ENCODE measurements at places on chromosomes 2 and 18.

GRCh38 chr18:14784133-14784532 lies 36.2 kb downstream of the ANKRD30B start:
- no peak for DNase-seq

- no peak for DNase-seq
Measured at GRCh38 chr2:207135340-207135739, 30.4 kb downstream of the KLF7 start.

- DNase-seq: no peak
Measured at GRCh38 chr2:151315381-151315903, 26.0 kb upstream of the NMI start.

DNA sequence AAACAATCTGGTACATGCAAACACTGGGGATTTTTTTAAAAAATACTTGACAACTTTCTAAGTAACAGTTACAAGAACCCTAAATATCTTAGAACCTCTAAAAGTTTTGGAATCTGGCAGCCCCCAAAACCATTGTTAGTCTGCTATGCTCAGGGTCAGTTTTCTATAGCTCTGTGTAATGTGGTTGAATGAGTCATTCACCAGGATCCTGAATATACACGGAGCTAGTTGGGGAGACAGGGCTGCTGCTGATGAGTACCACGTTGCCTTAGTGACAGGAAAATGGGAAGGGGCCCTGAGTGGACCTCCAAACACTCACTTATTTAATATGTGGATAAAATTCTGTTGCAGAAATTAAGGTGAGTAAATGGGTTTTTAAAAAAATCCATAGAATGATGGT lies 36.9 kb upstream of the TANC1 start:
- no peak for DNase-seq

GRCh38 chr18:31591628-31592027 lies at the start of gene TTR:
TSS of gene TTR (plus strand) at chr18:31591877. CDS start at chr18:31591903, 26 bp downstream.
- DNase-seq: no peak

GRCh38 chr2:102060047-102060446 lies 68.3 kb downstream of the IL1R2 start:
- DNase-seq: no peak

- no peak for DNase-seq
Measured at GRCh38 chr18:23099621-23100020, 35.7 kb upstream of the CABLES1 start.

- DNase-seq: no peak
Measured at GRCh38 chr18:41569867-41570266, 385.2 kb upstream of the PIK3C3 start.

DNA sequence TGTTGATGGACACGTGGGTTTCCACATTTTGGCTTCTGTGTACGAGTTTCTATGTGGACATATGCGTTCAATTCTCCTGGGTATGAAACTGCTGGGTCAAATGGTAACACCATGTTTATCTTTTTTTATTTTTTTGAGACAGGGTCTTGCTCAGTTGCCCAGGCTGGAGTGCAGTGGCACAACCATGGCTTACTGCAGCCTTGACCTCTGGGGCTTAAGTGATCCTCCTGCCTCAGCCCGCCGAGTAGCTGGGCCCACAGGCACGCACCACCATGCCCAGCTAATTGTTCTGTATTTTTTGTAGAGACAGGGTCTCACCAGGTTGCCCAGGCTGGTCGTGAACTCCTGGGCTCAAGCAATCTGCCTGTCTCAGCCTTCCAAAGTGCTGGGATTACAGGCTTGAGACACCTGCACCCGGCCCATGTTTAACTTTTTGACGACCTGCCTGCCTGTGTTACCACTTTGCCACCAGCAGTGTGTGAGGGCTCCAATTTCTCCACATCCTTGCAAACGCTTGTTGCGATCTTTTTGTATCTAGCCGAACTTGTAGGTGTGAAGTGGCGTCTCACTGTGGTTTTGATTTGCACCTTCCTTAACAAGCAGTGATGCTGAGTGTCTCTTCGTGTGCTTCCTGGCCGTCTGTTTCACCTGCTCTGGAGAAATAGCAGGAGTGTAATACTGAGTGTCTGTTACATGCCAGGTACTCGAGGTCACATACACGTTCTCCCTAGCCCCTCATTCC lies 6.9 kb downstream of the HSBP1L1 start:
- no peak for DNase-seq

DNA sequence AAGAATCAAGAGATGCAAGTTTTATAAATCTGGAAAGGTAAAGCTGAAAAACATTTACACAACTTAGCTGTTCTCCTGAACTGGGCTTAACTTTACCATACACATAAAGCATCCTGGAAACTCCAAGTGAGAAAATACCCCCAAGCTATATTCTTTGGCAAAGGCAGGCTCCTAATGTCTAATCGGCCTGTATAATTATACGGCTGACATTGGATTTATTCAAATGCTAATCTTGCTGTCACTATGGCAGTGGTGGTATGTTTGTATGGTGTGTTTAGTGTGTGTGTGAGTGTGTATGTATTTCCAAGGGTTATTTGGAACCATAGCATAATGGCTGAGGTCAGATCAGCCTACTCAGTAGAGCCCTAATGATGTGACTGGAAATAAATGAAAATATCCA lies 1031.8 kb upstream of the ZEB2 start:
- no peak for DNase-seq

DNA sequence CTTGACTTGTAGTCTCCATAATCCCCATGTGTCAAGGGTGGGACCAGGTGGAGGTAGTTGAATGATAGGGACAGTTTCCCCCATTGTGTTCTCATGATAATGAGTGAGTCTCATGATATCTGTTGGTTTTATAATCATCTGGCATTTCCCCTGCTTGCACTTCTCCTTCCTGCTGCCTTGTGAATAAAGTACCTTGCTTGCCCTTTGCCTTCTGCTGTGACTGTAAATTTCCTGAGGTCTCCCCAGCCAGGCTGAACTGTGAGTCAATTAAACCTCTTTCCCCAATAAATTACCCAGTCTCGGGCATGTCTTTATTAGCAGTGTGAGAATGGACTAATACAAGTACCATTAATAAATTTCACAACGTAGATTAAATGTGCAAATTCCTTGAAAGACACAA lies 102.3 kb upstream of the EPB41L5 start:
- DNase-seq: no peak

DNA sequence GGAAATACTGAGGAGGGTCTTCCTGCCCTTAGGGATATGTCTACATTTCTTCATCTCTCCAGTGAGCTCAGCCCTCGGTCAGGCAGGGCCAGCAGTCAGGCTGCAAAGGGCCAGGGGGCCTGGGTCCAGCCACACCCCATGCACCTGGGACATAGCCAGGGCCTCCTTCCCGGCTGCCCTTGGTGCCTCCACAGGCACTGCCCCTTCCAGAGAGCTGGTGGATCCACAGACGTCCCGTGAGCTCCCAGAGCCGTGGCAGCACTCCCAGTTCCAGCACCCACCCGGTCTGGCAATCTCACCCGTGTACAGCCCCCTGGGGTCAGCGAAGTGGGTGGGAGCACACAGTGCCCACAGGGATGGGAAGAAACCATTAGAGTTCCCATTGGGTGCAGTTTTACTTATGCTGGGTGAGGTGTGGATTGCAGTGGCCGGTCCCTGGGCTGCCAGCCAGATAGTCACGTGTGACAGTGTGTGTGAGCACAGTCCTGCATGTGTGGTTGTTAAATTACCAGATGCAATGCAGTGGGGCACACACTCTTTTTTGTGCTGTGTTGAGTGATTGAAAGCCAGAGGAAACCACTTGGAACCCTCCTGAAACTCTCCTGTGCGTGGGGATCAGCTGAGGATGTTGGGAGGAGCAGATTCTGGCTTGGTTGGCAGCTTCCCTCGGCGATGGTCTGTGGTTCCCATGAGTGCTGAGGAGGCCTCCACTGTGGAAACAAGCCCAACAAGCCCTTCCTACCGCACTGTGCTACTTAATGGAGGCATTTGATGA lies 131.0 kb downstream of the SNTG2 start:
- DNase-seq: no peak

- no peak for DNase-seq
Measured at GRCh38 chr18:79077181-79077580, 8.0 kb downstream of the ATP9B start.

- no peak for DNase-seq
Measured at GRCh38 chr2:233012301-233012971, 620 bp downstream of the NGEF start.

DNA sequence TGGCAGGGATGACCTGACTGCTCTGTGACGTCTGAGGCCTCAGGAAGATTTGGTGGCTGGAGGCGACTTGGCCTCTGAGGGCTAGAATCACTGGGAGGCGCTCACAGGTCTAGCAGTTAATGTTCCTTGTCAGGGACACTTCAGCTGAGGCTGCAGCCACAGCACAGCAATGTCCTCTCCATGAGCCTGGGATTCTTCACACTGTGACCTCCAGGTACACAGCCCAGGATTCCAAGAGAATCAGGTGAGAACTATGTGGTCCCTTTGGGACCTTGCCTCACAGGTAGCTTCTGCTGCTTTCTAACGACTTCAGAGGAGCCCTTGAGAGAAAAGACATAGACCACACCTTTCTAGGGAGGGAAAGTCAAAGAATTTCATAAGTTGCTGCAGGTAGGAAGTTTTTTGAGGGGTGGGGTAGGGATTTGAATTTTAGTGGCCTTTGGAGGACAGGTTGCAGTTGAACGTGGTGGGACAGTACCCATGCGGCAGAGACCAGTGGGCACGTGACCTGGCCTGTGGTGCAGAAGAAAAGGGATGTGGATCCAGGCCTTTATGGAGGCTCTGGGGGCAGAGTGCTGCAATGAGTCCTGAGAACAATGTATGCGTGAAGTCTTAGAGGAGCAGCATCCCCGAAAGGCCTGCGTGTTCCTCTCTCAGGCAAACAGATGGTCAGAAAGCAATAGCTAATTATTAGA lies 86.2 kb downstream of the LYPD1 start:
- no peak for DNase-seq

- no peak for DNase-seq
Measured at GRCh38 chr18:58225101-58225500, 181.1 kb downstream of the NEDD4L start.

GRCh38 chr2:127400897-127401756 lies 13.4 kb upstream of the MAP3K2 start:
- DNase-seq: no peak

GRCh38 chr2:217382794-217383193 lies 522.9 kb upstream of the TNP1 start:
- DNase-seq: no peak

GRCh38 chr2:101759162-101759561 lies 61.7 kb downstream of the MAP4K4 start:
- no peak for DNase-seq

DNA sequence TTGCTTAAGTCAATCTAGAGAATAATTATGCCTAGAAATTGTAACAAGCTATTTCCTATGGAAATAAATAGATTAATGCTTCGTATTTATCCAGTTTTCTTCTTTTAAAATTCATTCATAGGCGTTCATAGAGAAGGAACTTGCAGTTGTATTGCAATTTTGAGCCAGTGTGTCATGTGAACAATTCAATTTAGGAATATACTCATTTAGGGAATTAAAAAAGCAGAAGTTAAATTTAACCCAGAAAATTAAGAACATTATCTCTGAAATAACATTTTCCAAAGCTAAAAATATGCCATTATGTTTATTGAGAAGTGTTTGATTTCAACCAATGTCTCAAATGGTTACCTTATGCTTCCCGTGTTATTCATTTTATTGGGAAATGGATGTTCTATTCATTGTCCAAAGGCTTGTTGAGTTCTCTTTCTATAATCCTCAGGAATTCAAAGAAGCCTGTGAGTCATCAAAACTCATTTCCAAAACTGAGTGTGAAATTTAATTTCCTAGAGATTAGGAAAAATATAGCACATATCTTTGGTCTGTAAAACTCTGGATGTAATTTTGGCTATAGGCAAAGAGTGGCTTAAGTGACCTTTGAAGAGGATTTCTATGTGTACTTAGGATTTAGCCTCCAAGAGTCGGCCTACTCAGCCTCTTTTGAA lies 99.7 kb downstream of the SLC8A1 start:
- no peak for DNase-seq

DNA sequence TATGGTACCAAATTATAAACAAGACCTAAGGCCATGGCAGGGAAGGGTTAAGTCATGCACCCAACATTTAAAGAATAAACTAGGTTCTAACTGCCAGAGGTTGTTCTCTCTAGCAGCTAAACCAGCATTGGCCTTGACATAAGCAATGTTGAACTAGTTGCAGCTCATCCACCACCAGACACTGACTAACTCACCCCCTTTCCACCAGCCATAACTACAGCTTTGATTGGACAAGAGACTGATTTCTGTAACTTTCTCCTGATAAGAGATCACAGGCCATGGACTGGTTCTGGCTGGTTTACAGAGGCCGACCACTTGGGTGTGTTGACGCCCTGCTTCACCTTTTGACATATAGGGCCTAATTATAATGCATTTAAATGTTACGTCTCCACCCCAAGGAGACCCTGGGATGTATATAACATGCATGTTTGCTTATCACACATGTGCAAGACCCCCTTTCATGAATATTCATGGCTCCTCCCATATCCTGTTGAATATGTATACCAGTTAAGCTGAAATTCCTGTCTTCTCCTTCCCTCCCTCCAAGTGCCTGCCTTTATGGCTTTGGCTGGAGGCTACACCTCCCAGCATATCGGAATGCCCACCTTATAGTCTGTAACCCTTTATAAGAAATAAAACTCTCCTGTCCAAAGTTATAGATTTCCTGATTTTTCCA lies 75.9 kb downstream of the MRPS9 start:
- no peak for DNase-seq

- no peak for DNase-seq
Measured at GRCh38 chr18:43563780-43564179, 286.5 kb upstream of the SYT4 start.

DNA sequence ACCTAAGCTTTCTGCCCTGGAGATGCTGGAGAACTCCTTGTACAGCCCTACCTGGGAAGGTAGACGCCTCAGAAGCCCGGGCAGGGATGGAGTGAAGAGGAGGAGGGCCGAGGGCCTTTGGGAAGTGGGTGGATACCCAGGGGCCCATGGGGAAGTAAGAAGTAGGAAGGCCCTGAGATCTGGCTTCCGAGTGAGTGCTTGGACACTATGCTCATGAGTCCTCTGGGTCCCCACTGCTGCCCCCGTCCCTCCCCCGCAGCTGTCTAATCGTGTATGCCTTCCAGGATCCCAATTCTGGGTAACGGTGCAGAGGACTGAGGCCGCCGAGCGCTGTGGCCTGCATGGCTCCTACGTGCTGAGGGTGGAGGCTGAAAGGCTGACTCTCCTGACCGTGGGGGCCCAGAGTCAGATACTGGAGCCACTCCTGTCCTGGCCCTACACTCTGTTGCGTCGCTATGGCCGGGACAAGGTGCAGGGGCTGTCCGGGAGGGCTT lies 1.1 kb downstream of the DOK1 start:
- DNase-seq: no peak

DNA sequence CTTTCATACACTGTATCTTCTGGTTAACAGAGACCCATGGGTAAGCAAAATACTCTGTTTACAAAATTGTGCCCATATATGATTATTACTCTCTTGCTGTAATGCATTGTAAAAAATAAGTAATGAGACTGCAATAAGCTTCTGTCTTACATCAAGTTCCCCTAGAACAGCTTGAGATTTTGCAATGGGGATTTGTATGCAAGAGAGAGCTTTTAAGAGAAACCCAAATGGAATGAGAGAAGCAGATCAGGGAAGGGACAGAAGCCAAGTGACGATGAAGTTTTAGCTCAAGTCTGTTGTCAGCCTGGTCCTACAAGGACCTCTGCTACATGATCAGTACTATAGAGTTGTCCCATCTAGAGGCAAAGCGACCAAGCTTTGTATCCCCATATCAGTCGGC lies 218.1 kb upstream of the VWC2L start:
- no peak for DNase-seq

- no peak for DNase-seq
Measured at GRCh38 chr2:28356095-28356911, 36.4 kb upstream of the FOSL2 start.

Data from activated CD8-positive, alpha-beta memory T cell treated with anti-CD3 and anti-CD28 coated beads, Interleukin-2, amount 50 U/mL, for 48 hours (primary cell).